ENCODE measurements at places on chromosomes 16 and 17.
A peak's percentile ranks its signal among the peaks of the same experiment; 100 is the strongest.

DNA sequence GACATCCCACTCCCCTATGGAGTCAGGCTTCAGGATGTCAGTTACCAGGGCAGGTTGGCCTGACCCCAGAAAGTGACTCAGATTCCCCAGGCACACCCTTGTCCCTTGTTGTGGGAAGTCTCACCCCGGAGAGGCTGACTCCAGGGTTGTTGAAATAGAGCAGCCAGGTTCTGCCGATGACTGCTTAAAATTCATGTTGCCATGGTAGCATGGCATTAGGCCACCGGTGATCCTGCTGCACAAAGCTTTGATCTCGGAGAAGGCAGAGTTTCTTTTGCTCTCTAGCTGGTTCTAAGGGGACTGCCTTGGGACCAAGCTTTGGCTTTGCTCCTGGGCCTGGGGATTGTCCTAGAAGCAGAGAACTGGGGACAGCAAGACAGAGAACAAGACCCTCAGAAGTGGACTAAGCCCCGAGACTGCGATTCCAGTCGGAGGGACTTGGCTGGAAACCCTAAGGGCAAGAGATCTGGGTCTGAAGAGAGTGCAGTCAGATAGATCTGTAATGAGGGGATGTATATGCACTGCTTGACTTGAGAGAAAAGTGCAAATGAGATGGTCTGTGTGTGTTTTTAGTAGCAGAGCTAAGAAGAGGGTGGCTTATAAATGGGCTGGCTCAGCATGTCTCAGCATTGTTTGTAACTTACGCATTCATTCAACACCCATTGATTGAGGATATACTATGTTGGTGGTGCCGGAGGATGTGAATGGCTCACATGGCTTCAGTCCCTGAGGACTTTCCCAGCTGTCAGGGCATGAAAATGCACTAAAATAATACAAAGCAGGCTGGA, 106.9 kb downstream of the RGS9 start:
- DNase-seq: no peak

- peak; percentile 59 for DNase-seq
Measured at GRCh38 chr16:85947230-85948137, 48.5 kb downstream of the IRF8 start.

- DNase-seq: peak; percentile 7
Measured at GRCh38 chr17:1908699-1909309, 79.0 kb downstream of the RPA1 start.

DNA sequence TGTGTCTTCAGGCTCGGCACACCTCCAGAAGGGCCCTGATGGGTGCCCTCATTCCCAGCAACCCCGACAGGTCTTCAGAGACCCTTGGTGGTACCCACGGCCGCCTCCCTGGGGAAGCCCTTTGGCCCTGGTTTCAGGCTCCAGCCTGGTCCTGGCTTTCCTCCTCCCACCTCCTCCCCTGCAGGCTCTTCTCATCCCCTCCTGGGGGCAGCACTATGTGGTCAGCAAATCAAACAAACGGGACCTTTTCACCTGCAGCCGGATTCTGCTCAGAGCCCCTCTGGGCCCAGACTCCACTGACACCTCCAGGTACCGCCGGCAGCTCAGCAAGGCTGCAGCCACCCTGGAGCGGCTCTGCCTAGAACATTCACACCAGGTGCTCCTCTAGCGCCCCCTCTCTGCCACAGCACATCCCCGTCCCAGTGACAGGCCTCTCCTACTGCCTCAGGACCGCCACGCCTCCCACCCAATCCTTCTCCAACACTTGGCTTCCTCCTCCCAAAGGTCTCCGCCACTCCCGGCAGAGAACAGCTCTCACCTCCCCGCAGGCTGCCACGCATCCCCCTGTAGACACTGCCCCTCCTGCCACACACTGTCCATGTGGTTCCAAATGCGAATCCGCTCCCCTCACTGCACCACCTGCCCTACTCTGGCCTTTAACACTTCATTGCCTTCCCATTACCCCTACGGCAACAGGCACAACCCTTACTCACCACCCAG, 12.0 kb downstream of the CORO7 start:
- peak; percentile 29 for DNase-seq

DNA sequence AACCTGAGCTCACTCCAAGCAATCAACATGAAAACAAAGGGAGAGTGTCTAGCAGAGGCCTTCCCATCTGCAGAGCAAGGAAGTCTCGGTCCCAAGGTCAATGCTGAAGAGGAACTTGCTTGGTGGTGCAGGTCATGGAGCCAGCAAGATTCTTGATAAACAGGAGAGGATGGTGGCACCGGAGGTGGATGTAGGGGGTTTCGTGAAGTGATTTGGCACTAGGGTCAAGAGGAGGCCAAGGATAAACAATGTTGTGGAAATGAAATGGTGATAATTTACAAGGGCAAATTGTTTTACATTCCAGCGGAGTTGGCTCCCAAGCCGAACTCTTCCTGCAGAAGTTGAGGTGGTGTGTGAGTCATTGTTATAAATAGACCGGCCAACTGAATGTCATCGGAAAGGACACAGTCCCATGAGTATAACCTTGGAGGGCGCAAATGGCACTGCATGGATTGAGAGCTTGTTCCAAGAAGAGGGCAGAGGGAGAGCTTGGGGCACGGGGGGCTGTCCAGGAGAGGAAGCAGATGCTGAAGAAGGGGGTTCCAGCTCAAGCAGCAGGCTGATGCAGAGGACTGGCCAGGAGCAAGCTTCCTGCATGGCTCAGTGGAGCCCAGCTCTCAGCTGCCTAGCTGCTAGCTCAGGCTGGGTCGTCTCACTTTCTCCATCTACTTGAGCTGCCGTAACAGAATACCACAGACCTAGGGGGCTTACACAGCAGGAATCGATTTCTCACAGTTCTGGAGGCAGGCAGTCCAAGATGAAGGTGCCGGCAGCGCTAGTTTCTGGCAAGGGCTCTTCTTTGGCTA, 136.6 kb downstream of the COPRS start:
- DNase-seq: no peak

DNA sequence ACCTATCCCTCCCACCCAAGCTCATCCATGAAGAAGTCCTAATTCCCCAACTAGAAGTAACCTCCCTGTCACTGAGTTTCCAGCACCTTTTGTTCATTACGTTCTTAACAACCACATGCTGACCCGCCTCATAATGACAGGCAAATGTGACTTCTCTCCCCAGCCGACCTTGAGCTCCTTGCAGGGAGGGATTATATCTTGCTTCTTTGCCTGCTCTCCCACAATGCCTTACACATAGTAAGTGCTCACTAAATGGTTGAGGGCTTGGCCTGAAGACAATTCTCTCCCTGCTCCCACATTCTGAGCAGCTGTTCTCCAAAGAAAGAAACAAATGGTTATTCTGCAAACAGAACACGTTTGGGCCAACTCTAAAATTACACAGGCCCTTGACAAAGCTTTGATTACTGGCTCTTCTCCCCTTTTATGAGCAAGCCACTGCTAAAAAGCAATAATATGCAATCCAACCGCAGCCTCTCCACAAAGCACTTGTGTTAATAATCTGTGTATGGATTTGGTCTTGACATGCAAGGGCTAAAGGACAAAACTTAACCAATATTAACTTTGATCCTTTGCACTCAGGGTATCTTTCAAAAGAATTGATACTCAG, 23.2 kb downstream of the SLC39A11 start:
- DNase-seq: no peak

DNA sequence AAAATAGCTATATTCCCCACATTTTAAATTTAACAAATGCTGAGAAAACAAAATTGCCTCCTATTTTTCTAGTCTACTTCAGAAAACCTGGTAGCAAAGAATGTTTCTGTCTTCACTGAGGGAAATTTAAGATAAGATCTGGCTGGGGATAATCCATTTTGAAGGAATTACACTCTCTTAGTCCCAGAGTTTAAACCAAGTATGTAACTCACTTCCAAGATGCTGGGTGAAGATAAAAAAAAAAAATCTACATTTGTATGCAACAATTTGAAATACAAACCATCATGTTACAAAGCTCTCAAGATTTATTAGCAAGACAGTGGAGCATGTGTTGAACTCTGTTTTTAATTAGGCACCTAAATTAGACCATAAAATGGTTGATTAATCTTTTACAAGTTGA, 5.7 kb downstream of the HS3ST3B1 start:
- DNase-seq: no peak

GRCh38 chr16:8704098-8704497, 29.7 kb downstream of the ABAT start:
- DNase-seq: no peak

DNA sequence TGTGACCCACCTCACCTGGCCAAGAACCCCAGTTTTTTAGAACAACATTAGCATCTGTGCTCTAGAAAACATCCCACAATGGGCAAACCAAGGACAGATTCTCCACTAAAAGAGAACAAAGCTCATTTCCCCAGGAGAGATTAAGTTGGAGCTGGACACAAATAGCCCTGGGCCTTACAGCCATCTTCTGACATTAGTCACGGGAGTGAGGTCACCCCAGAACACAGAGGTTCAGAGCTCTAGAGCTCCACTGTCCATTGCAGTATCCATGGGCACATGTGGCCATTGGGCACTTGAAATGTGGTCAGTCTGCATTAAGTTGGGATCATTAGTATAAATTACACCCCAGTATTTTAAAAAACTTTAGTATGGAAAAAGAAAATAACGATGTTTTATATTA, 47.6 kb upstream of the RBBP6 start:
- no peak for DNase-seq

GRCh38 chr16:86762095-86762494, 183.7 kb downstream of the FOXL1 start:
- no peak for DNase-seq

DNA sequence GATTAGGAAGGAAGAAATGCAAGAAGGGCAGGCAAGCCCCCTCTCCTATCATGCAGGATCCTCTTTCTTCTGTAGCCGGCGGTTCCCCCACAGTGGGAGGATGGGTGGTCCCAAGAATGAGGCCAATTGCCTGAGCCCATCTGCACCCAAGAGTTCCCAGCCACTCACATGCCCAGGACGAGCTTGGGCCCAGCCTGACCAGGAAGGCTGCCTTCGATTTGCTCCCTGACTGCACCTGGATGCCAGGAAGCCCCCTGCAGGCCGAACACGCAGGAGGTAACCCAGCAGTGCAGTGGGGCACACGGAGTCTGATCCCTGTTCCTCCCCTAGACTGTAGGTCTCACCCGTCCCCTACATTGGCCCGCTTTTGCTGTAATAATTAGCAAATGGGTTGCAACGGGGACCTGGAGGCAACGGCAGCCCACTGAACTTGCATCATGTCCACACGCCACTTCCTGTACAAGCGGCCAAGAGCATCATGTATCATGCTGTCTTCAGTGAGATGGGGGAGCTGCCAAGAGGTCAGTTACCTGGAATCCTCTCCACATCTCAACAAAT, 67.5 kb downstream of the AMFR start:
- no peak for DNase-seq

All from stimulated activated CD4-positive, alpha-beta T cell treated with anti-CD3 and anti-CD28 coated beads, Interleukin-4, amount 100 ng/mL, for 1 hour (primary cell).